ENCODE measurements at places on chromosomes 3 and 15.

- DNase-seq = no peak
Observed at GRCh38 chr3:146249921-146250320, 984 bp downstream of the PLSCR4 start.

DNA sequence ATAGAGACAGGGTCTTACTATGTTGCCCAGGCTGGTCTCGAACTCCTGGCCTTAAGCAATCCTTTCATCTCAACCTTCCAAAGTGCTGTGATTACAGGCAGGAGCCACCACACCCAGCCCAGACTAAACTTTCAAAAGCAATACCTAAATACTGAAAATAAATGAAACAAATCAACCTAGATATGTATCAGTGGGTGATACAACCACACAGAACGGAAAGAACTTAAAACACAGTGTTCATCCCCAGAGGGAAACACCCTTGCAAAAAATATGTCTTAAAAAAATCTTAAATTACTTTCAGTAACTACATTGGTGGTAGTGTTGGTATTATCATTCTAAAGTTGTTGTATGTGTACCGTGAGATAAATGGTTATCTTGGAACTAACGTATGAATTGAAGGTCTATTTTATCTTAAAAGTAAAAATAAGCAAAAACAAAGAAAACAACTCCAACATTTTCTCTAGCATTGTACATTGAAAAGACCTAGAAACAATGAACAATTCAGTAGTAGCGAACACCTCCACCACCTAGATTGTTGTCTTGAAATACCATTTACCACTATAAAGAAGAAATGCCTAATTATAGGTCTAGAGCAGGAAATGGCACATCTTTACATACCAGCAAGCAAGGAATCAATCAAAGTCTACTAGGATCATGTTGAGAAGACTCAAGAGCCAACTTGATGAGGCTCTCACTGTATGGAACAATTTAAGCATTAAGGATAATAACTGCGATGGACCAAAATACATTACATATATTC, 24.7 kb downstream of the SLTM start:
- DNase-seq = no peak

DNA sequence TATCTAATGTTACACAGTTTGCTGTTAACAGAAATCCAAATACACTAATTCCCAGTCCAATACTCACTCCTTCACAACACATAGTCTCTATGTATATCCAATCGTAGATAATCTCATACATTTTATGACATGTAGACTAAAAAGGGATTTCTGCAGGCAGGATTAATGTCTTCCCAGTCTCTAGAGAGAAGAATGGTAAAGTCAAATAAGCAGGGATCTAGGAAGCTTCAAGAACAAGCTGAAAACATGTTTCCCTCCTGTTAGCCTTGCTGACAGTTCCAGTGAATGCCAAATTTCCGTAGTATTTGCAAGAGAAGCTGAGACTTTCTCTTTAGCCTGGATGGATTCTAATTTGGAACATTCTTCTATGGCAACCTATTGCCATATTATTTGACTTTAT, 500.1 kb downstream of the IGSF11 start:
- no peak for DNase-seq

GRCh38 chr3:115974940-115975339, 351.6 kb downstream of the GAP43 start:
- no peak for DNase-seq

- no peak for DNase-seq
Observed at GRCh38 chr3:172844428-172844827, 93.9 kb downstream of the ECT2 start.

DNA sequence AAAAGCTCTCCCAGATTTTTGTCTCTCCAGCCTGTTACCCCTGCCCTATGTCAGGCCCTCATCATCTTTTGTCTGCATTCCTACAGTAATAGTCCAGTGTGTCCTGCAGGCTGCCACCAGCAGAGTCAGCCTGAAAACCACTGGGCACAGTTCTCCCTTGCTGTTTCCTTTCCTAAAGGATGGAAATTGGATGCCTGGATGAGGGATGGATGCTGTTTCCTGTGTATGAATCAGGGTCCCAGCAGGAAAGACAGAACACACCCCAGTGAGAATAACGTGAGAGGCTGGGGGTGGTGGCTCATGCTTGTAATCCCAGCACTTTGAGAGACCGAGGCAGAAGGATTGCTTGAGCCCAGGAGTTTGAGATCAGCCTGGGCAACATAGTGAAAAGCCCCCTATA, 3.3 kb upstream of the SNX33 start:
- no peak for DNase-seq

DNA sequence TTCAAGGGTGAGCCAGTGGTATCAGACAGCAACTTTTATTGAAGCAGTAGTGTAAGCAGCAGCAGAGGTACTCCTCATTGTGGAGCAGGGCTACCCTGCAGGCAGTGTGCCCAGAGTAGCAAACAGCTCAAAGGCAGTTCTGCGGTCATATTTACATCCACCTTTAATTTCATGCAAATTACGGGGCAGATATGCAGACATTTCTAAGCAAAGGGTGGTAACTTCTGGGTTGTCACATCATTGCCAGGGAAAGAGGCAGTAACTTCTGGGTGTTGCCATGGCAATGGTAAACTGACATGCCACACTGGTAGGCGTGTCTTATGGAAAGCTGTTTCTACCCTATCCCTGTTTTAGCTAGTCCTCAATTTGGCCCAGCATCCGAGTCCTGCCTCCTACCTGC, 46.5 kb upstream of the CLDN18 start:
- DNase-seq = no peak

DNA sequence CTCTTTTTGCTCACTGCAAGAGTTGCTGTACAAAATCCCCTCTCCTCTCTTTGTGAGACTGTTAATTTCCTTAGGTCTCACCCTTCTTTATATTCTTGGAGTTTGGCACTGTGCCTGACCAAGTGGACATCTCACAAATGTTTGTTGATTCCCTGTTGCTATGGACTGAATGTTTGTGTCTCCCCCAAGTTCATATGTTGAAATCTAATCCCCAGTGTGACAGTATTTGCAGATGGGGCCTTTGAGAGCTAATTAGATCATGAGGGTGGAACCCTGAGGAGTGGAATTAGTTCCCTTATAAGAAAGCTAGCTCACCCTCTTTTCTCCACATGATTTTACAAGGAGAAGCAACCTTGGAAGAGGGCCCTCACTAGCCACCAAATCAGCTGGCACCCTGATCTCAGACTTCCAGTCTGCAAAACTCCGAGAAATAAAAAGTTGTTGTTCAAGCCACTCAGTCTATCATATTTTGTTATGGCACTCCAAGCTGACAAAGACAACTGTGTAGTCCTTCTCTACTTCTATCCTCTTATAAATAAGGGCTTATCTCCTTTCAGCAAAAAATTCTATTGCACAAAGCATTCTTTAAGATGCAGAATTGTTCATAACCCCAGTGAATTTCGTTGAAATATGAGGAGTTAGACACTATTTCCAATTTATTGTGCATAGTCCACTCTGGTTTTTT, 65.5 kb upstream of the NPHP3 start:
- no peak for DNase-seq

All from NCI-H446 (cell line).